Kidney epithelial cell (primary cell): ENCODE measurements at places on chromosomes 5 and 9. TPM values are rescaled to one million over a fixed set of nuclear protein-coding genes. Genes with fewer than 3 reads are reported as not detected.

The SH3RF2 gene
- total RNA-seq = 10.3 and 21.7 TPM in 2 replicates

The FKTN gene
- 16.9 and 39.7 TPM in 2 replicates for total RNA-seq

The SLC36A2 gene
- not detected in 2 replicates for total RNA-seq

The ANKRD20A1 gene
- 0.08 TPM in 1 of 2 replicates, not detected in the other for total RNA-seq

The CENPP gene
- 1.3 and 1.4 TPM in 2 replicates for total RNA-seq

The OCLN gene
- total RNA-seq = 104 TPM in 2 replicates

GRCh38 chr9:116074658-116075057, 78.9 kb upstream of the PAPPA start:
- no peak for DNase-seq

- no peak for DNase-seq
Observed at GRCh38 chr9:126452106-126452505, 125.5 kb downstream of the MVB12B start.
